ENCODE measurements at places on chromosomes 5 and 9. TPM values are rescaled to one million over a fixed set of nuclear protein-coding genes. Genes with fewer than 3 reads are reported as not detected.

DNA sequence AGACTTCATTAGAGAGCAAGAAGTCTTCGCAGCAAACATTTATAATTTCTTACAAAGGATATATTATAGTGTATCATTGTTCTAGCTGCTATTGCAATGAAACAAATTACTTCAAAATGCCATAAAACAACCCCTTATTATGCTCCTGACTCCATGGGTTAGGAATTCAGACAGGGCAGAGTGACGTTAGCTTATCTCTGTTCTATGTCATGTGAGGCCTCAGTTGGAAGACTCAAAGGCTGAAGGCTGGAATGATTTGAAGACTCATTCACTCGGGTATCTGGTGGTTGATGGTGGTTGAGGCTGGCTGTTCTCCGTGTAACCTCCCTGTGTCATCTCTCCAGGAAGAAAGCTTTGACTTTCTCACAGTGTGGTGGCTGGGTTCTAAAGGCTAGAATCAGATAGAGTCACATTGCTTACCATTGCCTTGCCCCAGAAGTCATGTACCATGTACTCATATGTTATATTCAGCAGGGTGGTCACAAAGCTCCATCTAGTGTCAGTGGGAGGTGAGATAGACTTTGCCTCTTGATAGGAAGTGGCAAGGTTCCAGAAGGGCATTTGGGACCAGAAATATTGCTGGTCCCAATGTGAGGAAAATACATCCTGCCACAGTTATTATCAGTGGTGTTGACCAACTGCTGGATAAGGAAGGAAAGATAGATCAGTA lies 226.9 kb downstream of the TMEM38B start:
- DNase-seq: no peak

- no peak for DNase-seq
Observed at GRCh38 chr5:176868126-176868525, 31.0 kb downstream of the HK3 start.

DNA sequence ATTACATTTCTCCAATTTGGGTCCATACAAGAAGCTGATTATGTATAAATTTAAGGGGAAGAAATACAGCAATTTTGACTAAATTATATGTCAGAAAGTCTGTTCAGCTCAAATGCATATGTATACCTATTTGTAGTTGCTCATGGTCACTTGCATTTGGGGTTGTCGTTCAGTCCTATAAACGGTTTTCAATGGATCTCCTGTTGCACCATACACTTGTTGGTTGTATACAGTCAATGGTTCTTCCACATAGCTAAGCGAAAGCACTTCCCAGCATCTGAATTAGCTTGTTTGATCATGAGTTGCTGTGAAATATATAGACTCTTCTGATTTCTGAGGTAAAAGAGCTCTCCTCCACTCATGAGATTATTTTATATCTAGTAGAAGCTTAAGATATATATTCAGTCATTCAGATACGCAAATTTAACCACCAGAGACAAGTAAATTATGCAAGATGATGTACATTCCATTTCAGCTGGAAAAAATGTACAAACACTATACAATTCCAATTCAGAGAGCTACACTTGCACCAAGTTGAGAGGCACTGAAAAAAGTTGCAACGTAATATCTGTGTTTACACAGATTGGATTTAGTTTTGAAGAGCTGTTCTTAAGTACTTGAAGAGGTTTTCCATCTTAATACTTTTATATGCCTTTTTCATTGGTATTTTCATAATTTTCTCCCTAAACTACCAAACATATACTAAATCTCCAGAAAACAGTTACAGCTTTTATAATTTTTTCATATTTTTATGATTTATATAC lies 64.4 kb upstream of the POU5F2 start:
- no peak for DNase-seq

DNA sequence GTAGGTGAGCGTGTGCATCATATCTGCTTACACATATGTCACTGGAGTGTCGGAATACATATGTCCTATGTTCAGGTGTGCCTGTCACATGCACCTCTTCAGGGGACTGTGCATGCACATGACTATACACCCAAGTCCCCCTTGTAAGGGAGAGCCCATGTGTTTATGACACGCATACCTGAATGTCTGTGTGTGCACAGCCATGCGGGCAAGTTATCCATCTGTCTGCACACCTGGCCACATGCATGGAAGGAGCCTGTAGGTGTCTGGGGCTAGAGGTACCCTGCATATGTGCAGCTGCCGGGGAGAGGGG lies 622 bp upstream of the RGS14 start:
- no peak for DNase-seq

DNA sequence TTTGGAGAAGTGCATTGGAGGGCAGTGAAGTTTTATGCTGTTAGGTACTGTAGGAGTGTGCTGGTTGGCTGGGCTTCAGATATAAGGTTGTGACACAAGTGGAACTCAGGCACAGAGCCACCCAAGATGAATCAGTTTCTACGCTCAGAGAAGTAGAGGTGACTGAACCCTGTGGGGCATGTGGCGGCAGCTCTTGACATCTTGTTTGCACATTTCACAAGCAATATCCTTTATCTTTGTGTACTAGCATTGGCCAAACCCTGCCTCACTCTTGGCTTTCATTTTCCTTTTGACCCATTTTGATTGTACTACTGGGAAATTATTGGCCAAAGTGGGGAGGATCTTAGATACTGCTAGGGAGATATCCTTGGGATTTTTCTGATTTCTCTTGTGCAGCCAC lies 110.0 kb downstream of the PSAT1 start:
- DNase-seq: no peak

DNA sequence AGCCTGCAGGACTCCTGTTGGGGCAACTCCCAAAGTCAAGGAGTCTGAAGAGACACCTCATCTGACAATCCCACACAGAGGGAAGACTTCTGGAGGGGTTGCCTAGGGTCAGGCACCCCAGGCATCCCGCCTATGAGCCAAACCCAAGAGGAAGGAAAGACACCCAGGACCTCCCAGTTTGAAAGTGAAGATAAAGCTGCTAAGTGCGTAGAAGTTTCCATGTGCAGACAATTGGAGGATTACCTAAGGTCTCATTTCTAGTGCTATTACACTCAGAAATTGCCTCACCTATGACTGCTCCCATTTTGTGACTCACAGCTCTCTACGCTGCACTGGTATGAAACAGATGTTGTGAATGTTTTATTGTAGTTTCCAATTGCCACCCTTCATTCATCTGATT lies 322.9 kb downstream of the SLIT3 start:
- no peak for DNase-seq

DNA sequence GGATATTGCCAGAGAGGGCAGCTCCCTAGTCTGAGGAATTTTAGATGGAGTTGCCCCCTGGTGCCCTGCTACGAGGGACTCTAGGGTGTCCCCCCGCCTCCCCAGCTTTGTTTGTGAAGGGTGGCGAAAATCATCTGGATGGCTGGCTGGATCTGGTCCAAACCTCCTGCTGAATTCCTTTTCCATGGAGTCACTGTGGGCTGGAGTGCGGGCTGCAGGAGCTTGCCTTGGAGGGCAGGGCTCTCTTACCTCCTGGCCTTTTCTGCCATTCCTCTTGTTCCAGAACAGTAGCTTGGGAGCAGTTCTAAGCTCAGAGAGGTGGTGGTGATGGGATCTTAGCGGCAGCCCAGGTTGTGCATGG lies 2.1 kb downstream of the SYNPO start:
- no peak for DNase-seq

DNA sequence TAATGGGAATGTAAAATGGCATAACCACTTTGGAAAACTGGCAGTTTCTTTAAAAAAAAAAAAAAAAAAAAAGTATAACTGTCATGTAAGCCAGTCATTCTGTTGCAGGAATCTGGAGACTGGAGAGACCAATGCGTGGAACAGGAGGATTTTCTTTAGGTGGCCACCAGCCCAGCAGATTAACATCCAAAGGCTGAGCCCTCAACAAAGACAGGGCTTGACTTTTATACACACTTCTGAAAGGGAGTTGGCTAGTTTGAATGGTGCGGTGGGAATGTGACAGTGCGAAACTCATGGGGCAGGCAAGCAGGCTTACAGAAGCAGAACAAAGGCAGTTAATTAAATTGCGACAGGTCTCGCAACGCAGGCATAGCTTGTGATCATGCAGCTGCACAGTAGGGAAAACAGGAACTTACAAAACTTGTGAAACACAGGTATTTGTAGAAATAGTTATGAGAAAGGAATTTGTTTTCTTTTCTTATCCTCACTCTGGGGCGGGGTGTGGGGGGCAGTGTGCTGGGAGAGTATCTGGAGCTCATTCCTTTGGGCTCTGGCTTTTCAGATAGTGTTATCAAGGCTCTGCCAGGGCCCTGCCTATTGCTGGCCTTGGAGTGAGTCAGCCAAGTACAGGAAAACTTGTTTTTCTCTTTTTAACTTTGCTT lies 12.0 kb downstream of the UIMC1 start:
- no peak for DNase-seq

DNA sequence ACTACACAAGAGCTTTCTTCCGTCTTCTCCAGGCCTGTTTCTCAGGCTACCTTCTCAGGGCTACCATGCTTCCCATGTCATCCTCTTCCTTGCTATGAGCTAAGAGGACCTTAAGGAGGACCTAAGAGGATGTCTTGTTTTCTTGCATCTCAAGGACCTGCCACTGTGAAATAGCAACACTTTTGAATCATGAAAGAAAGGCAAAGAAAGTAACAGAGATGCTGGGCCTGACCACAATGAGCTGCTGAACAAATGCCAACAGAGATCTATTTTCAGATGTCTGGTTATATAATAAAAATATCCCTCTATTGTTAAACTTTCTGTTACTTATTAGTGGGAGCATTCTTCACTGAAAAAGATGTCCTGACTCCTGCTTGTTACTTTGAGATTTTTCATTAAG lies 36.7 kb upstream of the ANXA1 start:
- DNase-seq: no peak

GRCh38 chr5:6197427-6197826 lies 180.9 kb downstream of the MED10 start:
- no peak for DNase-seq

- no peak for DNase-seq
Observed at GRCh38 chr9:93996863-93997262, 41.7 kb upstream of the BARX1 start.

DNA sequence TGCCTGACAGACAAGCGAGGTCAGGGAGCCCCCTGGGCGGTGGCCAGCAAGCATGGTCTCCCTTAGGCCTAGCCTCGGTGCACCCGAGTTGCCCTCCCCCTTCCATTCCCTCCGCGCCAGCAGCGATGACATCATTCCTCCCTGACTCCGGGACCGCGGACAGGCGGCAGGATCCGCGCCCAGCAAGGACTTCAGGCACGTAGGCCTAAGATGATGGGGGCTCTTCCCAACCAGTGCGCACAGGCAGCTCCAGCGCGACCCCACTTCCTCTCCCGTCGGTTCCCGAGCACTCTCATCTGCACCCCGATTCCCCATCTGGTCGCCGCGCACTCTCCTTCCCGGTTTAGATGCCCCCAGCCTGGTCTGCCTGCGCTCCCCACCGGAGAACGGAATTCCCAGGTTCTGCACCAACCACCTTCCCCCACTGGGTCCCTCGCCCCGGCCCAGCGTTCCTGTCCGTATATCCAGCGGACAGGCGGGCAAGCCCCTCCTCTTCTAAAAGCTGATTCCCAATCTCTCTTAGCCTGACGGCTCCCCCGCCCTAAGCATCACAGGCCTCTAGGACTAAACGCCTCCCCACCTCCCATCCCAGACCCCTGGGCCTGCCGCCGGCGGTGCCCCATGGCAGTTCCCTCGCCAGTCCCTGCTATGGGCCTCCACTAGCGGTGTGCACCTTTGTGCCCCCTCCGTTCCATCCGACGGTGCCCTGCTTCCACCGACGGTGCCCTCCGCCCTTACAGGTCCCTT lies 931 bp downstream of the FAM219A start:
- peak; percentile 93 for DNase-seq

GRCh38 chr5:66615894-66616293 lies 19.7 kb downstream of the MAST4 start:
- DNase-seq: no peak

- DNase-seq: no peak
Observed at GRCh38 chr5:74044936-74045335, 418.9 kb downstream of the ARHGEF28 start.

DNA sequence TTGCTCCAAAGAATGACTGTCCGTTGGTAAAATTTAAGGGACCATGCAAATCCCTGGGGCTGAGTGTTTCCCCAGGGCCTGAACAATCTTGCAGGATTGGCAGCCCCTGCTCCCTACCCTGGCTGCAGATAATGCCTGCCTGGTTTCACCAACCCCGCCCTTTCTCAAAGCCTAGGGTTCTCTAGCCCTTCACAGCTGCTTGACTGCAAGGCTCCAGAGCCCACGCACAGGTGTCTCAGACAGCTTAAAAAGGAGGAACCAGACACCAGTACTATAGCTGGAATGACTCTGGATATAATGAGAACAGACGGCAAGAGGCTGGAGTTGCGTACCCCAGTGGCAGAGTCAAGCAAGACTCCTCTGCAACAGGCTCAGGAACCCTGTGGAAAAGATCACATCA lies 25.2 kb upstream of the TNIP1 start:
- no peak for DNase-seq

DNA sequence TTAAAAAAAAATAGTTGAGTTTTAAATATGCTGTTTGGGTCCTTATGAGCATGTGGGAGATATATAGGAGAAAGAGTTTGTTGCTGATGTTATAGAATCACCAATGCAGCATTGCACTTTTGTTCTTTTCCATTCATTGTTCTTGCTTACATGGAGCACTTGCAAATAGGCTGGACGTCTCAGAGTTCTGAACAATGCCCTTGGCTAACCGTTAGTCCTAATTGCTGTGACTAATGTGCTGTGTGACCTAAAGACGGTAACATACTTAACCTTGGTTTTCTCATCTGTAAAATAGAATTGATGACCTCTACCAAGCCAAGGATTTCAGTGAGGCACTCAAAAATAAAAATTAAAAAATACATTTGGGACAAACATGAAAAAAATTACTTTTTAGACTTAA lies 29.8 kb downstream of the PIK3R1 start:
- DNase-seq: no peak

- DNase-seq: no peak
Observed at GRCh38 chr5:172171118-172171517, 16.9 kb downstream of the STK10 start.

DNA sequence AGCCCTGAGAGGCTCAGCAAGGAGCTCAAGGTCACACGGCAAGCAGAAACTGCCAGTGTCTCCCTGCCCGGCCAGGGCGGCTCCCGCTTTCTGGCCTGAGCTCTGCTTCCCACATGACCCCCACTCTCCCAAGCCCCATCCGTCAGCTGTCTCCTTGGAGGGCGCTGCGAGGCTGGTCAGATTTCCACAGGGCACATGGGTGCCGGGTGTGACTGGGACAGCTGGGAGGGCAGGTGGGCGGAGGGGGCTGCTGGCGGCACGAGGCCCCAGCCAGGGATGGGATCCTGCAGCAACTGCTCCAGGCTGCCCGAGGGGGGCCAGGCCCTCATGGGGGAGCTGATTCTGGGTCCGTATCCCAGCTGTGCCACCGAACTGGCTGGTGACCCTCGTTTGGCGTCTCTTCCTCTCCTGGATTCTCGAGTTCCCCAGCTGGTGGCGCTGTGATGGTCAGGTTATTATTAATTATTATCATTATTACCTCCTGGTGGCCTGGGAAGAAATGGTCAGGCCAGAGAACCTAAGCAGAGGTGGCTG lies 12.9 kb upstream of the WDR38 start:
- DNase-seq: no peak

GRCh38 chr9:96553070-96553469 lies 66.6 kb downstream of the CDC14B start:
- DNase-seq: no peak

The SPATA31D4 gene
- not detected for total RNA-seq

The PCDHGA3 gene
- total RNA-seq: 3.0 TPM

The PAEP gene
- not detected for total RNA-seq

The GMCL2 gene
- total RNA-seq: not detected

The ASPN gene
- 22.5 TPM for total RNA-seq

The SPAAR gene
- 2.5 TPM for total RNA-seq

The SNCB gene
- not detected for total RNA-seq
